H7 (cell line): ENCODE measurements at places on chromosomes 5 and 9. TPM values are rescaled to one million over a fixed set of nuclear protein-coding genes. Genes with fewer than 3 reads are reported as not detected.

Gene F2RL1
- 40.7 and 56.0 TPM in 2 replicates for total RNA-seq

Gene ODF2
- 12.0 and 15.8 TPM in 2 replicates for total RNA-seq

Gene GAPT
- not detected in 2 replicates for total RNA-seq

Gene ALDOB
- total RNA-seq: not detected in 2 replicates

Gene PCDHGB2
- total RNA-seq: 0.03 TPM in 1 of 2 replicates, not detected in the other

Gene IFNK
- not detected in 2 replicates for total RNA-seq

Gene SPOUT1
- 49.0 and 70.7 TPM in 2 replicates for total RNA-seq

Gene GPRIN1
- 6.6 and 14.2 TPM in 2 replicates for total RNA-seq

Gene NUTM2G
- total RNA-seq: 0.07 TPM in 2 replicates

Gene CD180
- total RNA-seq: not detected in 2 replicates

Gene TMEM171
- 2.7 and 4.8 TPM in 2 replicates for total RNA-seq

DNA sequence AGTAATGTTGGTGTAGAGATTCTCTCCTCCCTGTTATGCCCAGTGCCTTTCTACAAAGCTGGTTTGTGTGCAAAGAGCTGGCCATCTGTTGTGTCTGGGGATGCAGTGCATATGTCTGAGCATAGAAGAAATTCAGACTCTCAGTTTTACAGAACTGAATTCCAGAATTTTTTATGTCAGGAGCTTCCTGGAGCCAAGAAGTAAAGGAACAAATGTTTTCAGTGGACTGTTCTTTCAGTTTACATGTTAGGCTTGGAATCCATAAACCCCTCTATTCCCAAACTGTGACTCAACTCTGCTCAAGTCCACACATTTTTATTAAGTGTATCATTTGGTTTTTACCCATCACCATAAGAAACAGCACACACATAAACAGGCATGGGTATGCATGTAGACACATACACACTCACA lies 366.0 kb downstream of the BRINP1 start:
- DNase-seq: no peak

- DNase-seq: no peak
These were observed 27.8 kb upstream of the SEMA4D start for GRCh38 chr9:89525446-89526374.

DNA sequence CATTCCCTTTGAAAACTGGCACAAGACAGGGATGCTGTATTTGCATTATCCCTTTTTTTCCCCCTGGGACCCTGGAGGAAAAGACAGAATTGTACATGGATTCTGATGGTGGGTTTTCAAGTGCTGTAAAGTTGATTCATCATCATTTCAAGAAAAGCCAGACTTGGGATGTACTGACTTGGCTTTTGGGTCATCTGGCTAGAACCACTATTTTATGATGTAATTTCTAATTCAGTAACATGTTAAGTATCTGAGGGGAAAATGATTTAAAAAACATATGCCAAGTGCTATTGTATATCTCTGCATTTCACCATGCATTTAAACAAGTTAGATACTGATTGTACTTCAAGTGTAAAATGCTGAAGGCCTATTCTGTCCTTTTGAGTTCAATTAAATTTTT lies 15.2 kb upstream of the MAP3K1 start:
- no peak for DNase-seq

DNA sequence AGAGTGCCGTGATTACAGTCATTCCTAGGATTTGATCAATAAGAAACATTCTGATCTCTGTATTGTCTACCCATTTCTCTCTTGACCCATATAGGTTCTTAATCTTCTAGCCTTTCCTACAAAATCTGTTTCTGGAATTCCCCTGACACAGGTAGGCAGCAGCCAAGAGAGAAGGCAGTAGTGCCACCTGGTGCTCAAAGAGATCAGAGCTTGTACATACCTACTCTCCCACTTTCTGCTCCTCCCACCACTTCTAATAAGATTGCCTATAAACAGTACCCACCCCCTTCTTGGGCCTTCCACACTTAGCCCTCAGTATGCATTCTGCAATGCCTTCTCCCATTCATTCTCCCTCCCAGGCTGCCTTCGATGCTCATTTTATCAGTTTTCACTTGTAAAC lies 117.4 kb upstream of the RORB start:
- peak; percentile 32 for DNase-seq

GRCh38 chr5:139120521-139120920 lies 77.6 kb downstream of the SIL1 start:
- no peak for DNase-seq

- DNase-seq: no peak
These were observed 65.9 kb downstream of the ARHGAP26 start for GRCh38 chr5:142836048-142836447.

DNA sequence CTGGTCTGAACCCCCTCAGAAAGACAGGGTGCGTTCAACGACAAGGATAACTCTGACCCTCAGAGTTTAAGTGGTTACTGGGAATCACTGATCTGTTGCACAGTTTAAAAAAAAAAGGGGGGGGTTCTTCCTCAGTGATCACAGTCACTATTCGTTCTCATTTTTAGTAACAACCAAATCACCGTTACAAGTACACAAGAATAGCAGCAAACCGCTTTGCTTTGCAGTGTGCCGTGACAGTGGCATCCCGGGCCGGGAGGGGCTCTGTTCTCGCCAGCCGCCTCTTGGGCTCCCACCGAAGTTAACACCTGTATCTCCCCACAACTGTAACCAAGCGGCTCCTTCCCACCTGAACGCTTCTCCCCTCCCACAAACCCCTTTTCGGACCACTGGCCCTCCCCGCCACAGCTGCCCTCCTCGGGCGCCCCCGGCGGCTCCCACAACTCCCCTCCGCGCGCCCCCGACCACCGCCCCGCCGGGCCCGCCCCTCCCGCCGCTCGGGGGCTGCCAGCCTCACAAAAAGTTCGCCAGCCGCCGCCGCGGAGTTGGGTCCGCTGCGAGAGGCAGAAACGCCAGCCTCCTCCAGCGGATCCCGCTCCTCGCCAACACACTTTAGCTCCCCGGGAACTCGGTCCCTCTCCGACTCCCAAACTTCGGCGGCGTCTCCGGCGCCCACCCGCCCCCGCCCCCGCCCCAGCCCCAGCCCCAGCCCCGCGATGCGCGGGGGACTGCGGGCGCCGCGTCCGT lies 1.2 kb downstream of the SSBP2 start:
- DNase-seq: peak; percentile 75
